Stimulated activated CD8-positive, alpha-beta memory T cell treated with anti-CD3 and anti-CD28 coated beads, Interleukin-4, amount 100 ng/mL, for 1 hour (primary cell): ENCODE measurements at places on chromosomes 5 and 9.

GRCh38 chr9:17191082-17191481 is 56.2 kb downstream of the CNTLN start:
- no peak for DNase-seq

DNA sequence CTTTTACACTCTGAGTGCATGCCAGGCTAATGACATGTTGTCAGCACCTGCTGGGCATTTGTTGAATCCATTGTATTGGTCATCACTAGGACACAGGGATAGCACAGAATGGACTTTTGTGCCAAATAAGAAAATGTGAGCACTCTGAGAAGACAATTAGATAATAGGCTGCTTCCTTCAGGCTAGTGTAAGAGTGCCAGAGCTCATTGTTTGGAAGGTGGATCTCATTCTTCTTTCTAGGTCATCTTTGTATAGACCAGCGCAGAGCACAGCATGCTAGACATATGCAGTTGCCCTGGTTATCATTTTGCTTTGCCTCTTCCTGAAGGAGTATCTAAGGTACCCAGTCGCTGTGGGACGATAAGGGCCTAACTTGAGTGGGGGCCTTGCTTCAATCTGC is 493.4 kb upstream of the COX7C start:
- DNase-seq = no peak

DNA sequence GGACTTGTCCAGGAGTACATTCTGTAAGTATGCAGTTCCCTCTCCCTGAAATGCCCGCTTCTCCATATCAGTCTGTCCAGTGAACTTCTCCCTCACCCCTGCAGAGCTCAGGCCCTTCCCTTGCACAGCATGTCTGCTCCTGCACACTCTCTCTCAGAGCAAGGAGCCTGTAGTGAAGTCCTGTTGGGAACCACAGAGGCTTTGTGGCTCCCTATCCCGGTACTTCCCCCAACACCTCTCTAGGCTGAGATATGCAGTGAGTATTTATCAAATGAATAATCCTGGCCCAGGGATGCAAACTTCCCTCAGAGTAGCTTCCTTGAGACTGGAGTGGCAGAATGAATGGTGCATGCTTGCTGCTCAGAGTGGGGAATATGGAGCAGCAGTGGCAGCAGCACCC is 48.8 kb downstream of the POC5 start:
- DNase-seq = no peak

GRCh38 chr9:89872913-89873707 is 268.3 kb downstream of the GADD45G start:
- DNase-seq = no peak

DNA sequence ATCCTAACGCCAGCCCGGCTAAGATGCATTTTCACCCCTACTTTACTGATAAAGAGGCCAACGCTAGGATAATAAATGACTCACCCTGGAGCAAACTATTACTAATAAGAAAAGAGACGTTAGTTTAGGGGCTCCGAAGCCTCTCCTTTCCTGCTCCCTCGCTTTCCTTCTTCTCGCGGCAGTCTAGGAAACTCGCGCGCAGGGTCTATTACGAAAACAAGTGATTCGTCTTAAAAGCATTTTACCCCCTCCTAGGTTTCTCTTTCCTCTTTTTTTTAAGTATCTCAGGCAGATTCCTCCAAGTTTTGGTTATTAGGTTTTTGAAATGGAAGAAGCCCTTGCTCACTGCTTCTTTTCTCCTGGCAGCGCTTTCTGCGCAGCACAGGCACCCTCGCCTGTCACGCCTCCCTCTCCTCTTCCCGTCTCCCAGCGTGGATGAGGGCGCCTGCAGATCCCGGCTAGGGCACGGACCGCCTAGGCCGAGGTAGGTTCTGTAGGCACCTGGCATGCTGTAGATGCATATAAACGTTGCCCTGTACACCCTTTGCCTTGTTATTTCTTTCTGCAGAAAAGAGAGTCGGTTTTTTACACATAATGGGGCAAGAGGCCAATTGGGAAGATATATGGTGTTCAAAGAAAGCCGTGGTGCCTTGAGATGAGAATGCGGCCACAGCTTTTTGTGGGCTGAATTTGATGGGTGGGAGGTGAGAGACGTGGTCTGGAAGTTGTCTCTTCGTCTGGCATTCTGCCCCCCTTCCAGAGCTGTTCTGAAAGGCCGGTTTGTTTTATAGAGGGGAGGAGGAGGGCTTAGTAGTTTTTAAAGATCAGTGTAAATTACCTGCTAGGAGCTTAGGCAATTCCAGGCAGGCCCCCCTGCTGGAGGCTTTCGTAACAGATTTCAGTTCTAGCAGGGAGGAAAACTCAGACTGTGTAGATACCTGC is 983 bp downstream of the GCNT1 start:
- DNase-seq = no peak

DNA sequence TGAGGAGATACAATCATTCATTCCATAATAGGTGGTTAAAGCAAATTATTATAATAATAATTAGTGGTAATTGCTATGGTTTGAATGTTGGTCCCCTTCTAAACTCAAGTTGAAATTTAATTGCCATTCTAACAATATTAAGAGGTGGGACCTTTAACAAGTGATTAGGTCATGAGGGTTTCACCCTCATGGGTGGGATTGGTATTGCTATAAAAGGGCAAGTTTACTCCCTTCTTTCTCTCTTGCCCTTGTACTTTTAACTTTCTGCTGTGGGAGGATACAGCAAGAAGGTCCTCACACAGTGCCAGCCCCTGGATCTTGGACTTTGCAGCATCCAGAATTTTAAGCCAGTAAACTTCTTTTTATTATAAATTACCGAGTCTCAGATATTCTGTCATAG is 101.9 kb upstream of the PARP8 start:
- DNase-seq = no peak

DNA sequence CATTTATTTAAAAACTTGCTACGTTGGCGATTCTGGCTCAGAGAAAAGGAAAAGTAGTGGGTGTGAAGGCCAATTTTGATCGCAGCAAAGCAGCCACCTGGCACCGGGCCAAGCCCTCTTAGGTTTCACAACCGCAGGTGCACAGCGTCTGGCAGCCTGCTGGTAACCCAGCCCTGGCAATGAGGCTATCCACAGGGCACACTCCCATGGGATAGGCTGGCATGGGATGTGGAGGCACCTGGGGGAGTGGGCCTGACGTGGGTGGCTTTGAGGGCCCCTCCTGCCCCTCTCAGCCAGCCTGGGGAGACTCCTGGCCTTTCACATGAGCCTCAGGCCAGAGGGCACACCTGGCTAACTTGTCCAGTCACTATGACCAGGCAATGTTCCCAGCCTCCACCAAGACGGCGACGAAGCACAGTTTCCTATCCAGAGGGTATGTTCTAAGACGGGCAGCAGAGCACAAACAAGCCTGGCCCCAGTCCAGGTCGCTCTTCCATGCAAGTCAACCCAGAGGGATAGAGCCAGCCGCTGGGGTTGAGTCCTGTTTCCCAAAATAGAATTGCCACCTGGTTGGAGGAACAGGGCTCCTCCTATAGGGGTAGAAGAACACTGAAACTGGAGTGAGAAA is 19.0 kb downstream of the CMBL start:
- no peak for DNase-seq

- DNase-seq = no peak
These were observed 58.0 kb downstream of the LOX start for GRCh38 chr5:122019919-122020590.
